CD4-positive, alpha-beta T cell treated with Interleukin-1 beta for 1 hour (primary cell): ENCODE measurements at places on chromosomes 7 and 10.

- no peak for DNase-seq
Measured at GRCh38 chr10:35328404-35329037, 7.8 kb upstream of the CCNY start.

- DNase-seq = no peak
Measured at GRCh38 chr7:5607951-5608656, 173.4 kb downstream of the RNF216 start.

DNA sequence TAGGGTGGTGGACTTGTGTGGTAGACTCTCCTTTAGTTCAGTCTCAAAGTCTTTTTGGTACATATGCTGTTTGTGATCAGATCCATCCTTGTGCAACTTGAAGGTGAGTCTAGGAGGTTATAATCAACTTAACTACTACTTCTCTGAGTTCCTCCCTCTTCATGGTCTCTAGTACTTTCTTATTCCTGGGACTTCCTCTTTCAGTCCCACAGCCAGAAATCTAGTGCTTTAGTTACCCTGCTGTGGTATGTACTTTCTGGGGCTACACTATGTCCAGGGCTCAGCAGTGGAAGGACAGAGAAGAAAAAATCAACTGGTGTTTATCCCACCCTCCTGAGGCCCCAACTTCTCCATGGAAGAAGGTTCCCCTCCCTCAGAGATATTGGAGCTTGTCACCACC is 19.4 kb upstream of the ATAD1 start:
- no peak for DNase-seq

DNA sequence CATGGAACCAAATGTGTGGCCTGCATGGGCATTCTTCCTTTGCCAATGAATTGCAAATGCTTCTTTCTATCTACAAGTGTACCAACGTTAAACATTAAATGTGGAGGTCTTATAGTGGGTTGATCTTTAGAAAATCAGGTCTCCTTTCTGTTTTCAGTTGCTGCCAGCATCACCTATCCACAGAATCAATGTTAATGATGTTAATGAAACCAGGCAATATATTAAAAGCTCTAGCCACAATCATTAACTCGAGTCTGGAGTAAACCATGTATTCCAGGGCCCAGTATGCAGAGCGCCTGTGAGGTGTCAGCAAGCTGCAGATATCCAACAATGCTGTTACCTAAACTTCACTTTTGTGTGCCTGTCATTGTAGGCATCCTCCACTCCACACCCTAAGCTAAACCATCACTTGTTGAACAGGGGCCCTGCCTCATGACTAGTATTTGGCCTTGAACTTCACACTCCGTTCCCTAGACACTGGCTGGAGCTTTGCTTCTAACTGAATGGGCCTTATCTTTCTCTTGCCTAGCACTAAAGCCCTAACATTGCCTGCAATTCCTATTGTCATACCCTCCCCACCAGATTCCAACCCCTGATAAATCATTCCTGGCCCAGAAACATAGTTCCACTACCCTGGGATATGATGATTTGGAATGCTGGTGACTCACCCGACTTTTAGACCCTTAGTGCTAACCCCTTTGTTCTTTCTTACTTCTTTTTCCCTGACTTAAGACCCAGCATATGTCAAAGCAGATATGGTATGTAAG is 24.3 kb upstream of the ITGB8 start:
- no peak for DNase-seq

GRCh38 chr10:95336702-95337101 is 45.9 kb upstream of the PDLIM1 start:
- no peak for DNase-seq

GRCh38 chr10:122461729-122462532 is 578 bp downstream of the HTRA1 start:
- no peak for DNase-seq

DNA sequence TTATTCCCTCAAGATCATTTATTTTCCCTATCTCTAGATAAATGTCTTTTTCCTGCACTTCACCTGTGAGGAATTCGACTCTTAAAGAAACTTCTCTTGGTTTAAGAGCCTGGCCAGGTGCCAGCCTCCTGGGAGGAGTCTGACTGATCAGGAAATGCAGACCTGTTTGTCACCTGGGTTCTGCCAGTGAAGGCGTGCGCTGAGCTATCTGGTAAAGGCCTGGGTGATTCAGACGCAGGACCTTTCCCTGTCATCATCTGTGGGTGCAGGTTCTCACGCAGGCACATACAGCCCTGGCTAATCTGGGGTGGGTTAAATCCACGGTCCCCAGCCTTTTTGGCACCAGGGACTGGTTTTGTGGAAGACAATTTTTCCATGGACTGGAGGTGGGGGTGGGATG is 65.3 kb upstream of the AQP1 start:
- no peak for DNase-seq

DNA sequence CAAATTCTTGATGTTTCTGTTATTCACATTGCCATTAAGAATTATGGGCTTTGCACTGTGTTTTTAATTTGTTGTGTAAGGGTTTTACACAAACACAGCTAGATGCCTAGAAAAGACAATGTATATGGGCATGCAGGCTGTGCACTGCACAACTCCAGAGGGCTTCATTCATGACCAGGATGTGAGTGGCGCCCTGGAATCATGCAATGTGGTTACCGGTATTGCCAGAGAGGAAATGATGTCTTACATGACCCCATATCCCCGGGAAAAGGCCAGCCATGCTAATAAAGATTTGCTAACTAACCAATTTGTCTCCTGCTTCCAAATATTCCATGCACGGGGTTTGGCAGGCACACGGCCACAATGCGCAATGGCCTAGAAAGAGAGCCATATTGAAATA is 16.9 kb downstream of the KCNMA1 start:
- DNase-seq = no peak

DNA sequence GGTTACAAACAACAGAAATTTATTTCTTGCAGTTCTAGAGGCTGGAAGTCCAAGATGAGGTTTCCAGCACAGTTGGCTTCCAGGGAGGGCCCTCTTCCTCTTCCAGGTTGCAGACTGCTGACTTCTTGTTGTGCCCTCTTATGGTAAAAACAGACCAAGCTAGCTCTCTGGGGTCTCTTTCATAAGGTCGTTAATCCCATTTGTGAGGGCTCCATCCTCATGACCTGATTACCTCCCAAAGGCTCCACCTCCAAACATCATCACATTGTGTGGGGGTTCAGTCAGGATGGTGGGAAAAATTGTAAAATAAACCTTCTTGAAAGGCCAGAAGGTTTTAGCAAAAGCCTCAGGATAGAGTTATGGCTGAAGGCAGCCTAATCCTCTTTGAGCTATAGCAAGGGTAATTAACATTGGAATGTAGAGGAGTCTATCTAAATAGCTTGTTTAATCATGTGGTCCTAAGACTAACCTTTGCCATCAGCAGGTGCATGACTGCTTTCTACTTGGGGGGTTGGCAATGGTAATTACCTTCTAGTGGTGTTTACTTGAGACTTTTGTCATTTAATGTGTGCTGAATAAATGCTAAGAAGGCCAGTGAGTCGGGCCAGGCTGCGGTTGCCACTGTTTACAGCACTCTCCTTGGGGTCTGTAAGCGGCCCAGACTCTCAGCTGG is 80.8 kb downstream of the PPP1R17 start:
- no peak for DNase-seq

- no peak for DNase-seq
Measured at GRCh38 chr10:43371418-43371817, at the start of gene FXYD4. Gene FXYD4 (plus strand): TSS chr10:43371636. CDS start chr10:43373747, 2,111 bp downstream.

GRCh38 chr10:101114646-101115045 is 16.5 kb upstream of the TLX1 start:
- DNase-seq = no peak

DNA sequence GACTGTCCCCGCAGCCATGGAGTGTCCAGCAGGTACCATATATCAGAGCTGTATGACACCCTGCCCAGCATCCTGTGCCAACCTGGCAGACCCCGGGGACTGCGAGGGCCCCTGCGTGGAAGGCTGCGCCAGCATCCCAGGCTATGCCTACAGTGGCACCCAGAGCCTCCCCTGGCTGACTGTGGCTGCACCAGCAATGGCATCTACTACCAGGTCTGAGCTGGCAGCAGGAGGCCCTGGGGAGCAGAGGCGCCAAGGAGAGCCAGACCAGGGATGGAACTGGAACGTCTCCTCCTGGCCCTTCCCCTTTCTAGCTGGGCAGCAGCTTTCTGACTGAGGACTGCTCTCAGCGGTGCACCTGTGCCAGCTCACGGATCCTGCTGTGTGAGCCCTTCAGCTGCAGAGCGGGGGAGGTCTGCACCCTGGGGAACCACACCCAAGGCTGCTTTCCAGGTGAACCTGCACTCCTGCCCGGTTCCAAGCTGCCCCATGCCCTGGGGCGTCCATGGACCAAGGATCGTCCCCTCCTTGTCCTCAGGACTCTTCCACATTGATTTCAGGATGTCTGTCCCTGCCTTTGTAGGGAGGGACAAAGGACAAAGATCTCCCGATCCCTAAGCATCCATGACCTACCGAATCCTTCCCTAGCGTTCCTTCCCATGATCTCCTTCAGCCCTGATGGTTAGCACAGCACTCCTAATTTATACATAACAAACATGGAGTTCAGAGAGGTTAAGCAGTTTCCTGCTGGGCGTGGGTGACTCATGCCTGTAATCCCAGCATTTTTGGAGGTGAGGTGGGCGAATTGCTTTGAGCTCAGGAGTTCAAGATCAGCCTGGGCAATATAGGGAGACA is 33.3 kb downstream of the EPHB4 start:
- no peak for DNase-seq

- DNase-seq = no peak
Measured at GRCh38 chr7:114718861-114719260, 203.0 kb upstream of the MDFIC start.

GRCh38 chr7:130695840-130696239 is 9.5 kb upstream of the TSGA13 start:
- DNase-seq = no peak

DNA sequence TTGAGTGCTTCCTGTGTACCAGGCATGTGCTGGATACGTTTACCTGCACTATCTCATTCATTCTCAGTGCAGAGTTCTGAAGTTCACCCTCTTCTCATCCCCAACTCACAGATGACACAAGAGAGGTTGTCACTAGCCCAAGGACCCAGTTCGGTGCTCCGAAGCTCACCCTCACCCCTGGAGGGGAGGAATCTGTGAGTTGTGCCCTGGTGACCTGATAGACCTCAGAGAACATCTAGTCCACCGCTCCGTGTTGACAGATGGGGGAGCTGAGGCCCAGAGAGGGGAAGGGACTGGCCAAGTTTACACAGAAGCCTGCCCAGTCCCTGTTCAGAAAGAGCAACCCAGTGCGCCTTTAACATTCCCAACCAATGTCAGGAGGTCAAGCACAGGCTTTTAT is 44.8 kb upstream of the EMX2 start:
- DNase-seq = no peak

DNA sequence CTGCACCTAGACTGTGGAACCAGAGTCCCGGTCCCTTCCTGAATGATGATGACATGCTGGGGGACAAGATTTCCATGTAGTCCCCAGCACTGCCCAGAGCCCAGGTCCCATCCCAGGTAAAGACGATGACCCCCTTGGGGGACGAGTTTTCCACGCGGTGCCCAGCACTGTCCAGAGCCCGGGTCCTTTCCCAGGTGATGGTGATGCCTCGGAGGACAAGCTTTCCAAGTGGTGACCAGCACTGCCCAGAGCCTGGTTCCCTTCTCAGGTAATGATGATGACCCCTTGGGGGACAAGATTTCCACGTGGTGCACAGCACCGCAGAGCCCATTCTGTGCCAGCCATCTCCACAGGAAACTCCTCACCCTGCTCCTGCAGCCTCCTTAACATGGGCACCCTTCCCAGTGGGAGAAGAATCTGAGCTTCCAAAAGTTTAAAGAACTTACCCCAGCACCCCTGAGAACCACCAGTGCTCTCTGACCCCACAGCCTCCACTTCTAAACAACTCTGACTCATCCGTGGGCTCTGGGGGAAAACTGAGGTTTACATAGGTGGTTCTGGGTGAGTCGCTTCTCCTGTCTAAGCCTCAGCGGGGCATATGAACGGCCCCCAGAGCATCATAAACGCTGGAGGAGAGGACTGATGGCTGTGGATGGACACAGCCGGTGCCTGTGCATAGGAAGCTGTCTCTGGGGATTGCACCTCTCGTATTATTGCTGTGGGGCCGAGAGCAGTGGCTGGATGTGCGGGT is 233.2 kb downstream of the TCERG1L start:
- no peak for DNase-seq

DNA sequence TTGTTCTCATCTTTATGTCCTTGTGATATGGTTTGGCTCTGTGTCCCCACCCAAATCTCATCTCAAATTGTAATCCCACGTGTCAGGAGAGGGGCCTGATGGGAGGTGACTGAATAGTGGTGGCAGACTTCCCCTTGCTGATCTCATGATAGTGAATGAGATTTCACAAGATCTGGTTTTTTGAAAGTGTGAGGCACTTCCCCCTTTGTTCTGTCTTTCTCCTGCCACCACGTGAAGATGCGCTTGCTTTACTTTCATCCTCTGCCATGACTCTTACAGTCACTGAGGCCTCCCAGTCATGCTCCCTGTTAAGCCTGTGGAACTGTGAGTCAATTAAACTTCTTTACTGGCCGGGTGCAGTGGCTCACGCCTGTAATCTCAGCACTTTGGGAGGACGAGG is 161.0 kb downstream of the HERPUD2 start:
- no peak for DNase-seq

DNA sequence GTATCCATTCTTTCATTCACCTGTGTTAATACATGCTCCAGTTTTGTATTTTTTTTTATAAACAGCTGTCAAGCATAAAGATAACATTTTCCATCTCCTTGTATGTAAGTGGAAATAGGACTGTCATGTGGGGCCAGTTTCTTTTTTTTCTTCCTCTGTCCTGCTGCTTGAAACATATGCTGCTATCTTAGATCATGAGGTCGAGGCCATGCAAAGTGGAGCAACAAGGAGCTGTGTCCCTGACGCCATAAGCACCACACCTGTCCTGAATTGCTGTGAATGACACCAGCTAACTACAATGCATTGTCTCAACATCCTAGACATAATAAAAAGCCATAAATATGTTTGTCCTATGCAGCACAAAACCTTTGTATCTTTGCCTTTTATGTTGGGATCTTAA is 37.7 kb upstream of the SLC26A4 start:
- no peak for DNase-seq

DNA sequence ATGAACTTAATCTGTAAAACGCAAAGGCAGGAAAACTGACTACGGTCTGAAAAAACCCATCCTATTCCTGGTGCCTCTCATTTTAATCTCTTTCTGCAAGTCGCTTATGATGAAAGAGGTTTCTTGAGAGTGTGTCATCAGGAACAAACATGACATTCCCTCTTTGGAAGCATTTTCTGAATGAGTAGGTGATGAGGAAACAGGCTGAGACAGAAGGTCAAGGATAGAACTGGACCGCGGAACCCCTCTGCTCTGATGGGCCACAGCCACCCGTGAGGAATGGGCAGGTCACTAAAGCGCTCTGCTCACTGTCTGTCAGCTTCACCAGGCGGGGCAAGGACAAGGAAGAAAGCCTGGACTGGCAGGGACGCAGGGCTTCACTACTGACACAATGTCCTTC is 28.6 kb downstream of the BEND7 start:
- no peak for DNase-seq
